ENCODE measurements at places on chromosomes 13 and 19.

DNA sequence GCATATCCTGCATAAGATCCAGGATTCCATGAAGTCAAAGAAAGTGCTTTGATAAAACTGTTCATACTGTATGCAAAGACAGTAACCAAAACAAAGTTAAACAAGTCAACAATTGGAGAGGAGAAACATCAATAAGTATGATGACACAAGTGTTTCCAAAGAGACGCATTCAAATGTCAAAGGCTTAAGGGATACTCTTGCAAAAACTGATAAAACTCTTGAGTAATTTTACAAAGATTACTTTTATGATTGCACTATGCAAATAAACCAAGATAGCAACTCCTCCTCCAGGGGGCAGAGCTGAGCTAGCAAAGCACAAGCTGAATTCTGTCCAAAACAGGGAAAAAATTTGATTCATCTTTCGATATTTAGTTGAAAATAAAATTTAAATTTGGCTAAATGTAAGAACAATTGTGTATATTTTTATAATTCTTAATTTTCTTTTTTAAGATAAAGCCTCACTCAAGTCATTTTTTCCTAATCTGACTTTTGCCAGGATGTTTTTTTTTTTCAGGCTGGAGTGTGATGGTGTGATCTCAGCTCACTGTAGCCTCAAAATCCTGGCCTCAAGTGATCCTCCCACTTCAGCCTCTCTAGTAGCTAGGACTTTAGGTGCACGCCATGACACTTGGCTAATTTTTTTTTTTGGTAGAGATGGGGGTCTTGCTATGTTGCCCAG is 84.0 kb downstream of the MZT1 start:
- no peak for DNase-seq

DNA sequence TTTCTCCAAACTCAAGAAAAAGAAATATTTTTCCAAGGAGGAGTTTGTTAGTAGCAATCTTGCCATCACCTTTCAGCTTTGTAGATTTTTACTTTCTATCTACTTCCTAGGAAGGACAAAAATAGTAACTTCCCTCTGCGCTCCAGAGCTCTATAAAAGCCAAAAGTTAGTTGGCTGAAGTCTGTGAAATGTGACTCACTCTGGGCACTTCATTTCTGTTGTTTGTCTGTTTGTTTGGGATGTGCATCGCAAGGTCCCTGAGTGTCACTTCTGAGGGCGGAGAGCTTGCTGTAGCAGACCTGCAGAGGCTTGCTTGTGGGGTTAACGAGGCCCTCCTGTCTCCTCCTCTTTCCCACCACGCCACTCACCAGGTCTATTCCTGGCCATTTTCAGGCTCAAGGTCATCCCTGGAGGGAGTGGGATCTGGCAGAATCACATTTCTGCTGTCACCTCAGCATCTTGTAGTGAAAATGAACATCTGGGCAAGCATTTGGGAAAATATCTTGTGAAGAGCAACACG is 307.6 kb downstream of the GPC6 start:
- no peak for DNase-seq

DNA sequence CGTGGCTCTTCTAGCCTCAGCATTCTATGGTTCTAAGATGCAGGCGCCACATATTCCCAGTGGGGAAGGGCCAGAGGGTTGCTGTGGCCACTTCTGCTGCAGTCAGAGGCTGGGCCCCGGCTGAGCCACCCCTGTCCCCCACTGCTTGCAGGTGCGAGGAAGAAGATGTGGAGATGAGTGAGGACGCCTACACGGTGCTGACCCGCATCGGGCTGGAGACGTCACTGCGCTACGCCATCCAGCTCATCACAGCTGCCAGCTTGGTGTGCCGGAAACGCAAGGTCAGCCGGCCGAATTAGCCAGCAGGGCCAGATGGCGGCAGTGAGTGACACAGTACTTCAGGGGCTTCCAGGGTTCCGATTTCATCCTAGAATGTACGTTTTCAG is 2.0 kb downstream of the LHB start:
- DNase-seq: no peak

DNA sequence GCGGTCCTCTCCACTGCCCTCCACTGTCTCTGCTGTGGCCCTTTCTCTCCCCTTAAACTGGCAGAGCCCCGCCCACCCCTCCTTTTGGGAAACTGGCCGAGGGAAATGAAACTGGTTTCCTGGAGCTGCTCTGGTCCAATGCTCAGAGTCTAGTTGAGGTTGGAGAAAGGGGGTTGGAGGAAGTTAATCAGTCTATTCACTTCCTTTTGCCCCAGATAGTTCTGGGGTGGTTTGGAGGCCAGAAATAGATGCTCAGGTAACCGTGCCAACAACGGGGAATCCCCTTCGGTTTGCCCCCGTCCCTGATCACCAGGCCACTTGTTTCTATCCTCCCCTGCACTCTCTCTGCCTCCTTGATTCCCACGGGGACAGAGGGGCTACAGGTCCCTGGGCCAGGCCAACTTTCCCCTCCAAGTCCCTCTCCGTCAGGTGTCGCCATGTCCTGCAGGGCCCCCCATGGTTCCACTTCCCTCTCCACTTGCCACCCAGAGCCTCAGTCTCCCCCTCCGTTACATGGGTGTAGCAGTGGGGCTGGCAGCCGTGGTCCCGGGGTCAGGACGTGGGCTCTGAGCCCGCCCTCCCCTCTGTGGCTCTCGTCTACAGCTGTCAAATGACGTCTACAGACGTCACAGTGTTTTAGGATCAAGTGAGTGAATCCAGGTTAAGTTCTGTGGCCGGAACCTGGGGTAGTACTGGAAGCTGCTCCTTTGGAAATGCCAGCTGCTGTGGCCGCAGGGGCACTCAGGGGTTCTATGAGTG is at the start of gene IL4I1:
Gene IL4I1, minus strand, starts transcription at position 25 of the 759 bp plus-strand sequence. CDS start 727 bp downstream, outside the sequence.
- DNase-seq: no peak

DNA sequence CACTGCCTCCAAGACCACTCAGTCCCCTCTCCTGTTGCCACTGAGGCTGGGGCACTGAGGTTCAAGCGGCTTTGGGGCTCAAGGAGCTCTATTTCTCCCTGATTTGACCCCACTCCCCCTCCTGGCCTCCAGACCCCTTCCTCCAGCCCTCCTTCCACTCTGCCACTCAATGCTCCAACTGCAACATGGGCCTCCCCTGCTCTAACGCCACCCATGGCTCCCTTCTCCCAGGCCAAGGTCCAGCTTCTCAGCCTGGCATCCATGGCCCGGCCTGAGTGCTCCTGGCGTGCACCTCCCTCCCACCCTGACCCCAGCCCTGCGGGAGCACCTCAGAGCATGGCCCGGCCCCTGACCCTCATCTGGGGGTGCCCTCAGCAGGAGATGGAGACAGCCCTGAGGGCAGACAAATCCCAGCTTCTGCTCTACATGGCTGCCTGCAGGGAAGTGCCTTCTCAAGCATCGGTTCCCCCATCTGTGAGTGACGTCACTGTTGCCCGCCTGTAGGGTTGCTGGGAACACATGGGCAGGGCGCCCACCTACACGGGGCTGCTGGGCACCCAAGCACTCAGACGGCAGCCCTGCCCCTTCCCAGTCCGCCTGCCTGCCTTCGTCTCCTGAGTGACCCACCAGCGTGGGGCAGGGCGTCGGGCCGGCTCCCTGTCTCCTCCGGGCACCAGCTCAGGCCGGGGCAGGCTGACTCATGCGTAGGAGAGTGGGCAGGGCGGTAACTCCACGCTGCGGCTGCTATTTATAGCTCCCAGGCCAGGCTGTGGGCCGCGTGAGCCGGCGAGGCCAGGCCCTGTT is 1.6 kb upstream of the DIRAS1 start:
- DNase-seq: no peak

DNA sequence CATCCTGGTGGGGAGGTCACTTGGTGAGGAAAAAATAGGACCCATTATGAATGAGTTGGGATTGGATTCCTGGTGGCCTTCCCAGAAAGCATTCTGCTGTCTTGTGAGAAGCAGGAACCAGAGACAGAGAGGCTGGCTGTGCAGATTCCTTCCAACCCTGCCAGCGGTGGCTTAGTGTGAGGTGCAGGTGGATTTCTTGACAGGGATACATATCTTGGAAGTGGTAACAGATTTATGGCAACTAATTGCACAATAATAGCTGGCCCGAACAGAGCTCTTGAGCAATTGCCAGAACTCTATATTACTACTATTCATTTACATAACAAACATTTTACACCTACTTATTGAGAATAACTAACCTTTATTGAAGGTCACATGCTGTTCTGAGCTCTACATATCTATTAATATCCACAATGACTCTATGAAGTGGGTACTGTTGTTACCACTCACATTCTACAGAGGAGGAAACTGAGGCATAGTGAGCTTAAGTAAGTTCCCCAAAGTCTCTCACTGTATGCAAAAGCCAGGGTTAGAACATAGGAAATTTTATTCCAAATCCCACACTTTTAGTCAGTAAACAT is 173.9 kb upstream of the SERP2 start:
- DNase-seq: no peak

- no peak for DNase-seq
Measured at GRCh38 chr13:109868578-109869311, 82.4 kb upstream of the IRS2 start.

DNA sequence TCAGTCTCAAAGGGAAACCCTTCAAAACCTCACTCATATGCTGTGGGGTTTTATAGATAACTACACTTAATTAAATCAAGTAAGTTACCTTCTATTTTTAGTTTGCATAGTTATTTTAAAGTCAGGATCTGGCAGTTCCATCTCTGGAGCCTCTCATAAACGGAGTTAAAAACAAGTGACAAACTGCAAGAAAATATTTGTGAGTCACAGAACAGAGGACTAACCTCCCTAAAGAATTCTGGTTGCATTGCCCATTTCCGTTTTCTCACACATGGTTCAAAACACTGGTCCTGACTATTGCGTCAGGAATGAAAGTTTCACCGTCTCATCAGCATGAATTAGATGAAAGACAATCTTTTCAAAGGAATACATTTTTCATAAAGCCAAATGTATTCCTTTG is 10.6 kb downstream of the RXFP2 start:
- DNase-seq: no peak

DNA sequence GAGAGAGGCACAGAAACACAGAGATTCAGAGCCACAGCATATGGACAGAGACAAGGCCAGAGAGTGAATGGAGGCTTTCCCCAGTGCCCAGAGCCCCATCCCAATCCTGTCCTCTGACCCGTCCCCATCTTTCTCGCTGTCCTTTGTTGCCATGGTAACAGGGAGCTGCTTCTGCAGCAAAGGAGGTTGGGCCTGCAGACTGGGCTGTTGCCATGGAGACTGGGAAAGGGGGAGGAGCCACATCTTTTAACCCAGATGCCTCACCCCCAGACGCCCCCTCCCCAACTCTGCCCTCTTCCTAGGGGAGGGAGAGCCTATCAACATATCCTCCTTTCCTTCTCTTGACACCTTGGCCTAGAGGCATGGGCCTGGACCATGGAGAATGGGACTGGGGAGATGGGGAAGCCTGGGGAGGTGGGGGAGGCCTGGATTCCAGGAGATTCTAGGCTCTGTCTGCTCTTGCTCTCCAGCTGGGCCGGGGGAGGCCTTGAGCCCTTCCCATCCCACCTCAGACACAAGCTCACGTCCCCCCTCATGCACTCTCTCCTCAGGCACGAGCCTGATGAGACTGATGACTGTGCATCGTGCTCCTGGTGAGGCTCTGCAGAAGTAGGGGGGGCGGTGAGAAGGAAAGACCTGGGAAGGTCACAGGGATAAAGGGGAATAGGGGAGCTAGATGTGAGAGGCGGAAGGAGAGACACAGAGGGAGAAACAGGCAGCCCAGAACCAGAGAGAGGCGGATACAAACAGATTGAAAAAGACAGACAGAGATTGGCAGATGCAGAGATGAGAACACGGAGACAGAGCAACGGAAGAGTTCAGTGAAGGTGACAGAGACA is 2.1 kb upstream of the ATP1A3 start:
- DNase-seq: no peak

GRCh38 chr13:91526543-91527033 is 128.2 kb downstream of the GPC5 start:
- DNase-seq: no peak

GRCh38 chr13:55160867-55161266 is 1979.9 kb upstream of the PRR20A start:
- no peak for DNase-seq

- DNase-seq: no peak
Measured at GRCh38 chr13:100724568-100724967, 50.0 kb upstream of the TMTC4 start.

- DNase-seq: no peak
Measured at GRCh38 chr13:34941835-34942731, at the start of gene NBEA. Gene NBEA, plus strand, starts transcription at chr13:34942270. Its CDS starts 551 bp downstream, at chr13:34942821.

GRCh38 chr13:93416736-93417355 is 190.2 kb downstream of the GPC6 start:
- no peak for DNase-seq

DNA sequence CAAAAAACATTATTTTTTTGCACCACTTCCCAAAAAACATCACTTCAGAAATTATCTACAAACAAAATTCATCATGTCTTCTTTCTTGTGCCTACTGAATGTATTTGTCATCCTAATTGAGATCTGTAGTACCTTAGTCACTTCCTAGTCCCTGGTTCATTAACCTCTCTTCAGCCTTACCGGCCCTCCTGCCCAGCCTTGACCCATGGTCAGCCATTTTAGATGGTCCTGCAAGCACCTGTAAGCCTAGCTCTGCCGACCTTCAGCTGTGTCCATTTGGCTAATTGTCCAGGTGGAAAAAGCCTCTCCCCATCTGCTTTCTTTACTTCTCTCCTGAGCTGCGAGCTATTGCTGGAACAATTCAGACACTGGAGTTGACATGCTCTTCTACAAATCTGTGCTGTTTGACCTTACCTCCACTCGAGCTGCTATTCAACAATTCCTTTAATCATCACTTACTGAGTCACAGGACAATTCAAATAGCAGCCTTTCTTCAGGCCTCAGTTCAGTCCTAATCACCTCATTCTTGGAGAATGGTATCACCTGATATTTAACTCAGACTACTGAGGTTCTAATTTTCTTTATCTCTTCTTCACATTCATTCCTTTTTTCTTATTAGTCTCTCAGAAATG is 882.5 kb downstream of the PCDH9 start:
- DNase-seq: no peak

GRCh38 chr13:40271931-40272775 is 394.3 kb downstream of the FOXO1 start:
- peak; percentile 97 for DNase-seq

GRCh38 chr19:21593934-21594820 is 88.8 kb downstream of the ZNF429 start:
- DNase-seq: no peak

DNA sequence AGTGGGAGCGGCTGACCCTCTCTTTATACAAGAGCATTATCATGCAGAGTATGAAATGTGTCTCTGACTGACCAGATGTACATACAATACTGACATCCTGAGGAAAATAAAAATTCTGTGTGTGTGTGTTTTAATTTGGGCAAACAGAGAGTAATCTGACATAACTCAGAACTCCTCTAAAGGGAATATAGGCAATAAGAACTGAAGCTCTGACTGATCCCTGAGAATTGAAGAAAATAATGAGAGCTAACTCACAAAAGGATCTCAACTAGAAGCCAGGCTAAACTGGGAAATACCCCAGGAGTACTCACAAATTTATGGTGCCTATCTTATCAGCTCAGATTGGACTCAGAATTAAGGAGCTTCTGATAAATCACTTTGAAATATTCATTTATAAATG is 539.9 kb downstream of the OLFM4 start:
- DNase-seq: no peak

DNA sequence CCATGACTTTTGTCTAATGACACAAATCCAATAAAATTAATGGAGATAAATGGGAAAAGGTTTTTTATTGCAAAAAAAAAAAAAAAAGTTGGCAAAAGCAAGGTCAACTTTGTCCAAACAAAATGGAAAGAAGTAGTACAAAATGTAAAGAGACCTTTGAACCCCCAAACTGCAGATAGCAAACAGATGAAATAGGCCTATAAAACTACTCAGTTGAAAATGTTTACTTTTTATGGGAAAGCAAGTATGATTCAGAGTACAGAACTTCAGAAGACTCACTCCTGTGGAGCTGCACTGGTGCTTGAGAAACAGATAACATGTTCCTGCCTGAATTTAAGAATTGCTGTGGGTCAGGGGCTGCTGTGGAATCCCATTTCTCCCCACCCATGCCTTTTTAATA is 9.8 kb upstream of the ZNF177 start:
- DNase-seq: no peak
